Stimulated activated CD4-positive, alpha-beta T cell treated with anti-CD3 and anti-CD28 coated beads, TNF-alpha, amount 100 ng/mL, for 1 hour (primary cell): ENCODE measurements at places on chromosomes 2 and 18.

GRCh38 chr2:149122516-149122915, 84.0 kb downstream of the LYPD6B start:
- no peak for DNase-seq

DNA sequence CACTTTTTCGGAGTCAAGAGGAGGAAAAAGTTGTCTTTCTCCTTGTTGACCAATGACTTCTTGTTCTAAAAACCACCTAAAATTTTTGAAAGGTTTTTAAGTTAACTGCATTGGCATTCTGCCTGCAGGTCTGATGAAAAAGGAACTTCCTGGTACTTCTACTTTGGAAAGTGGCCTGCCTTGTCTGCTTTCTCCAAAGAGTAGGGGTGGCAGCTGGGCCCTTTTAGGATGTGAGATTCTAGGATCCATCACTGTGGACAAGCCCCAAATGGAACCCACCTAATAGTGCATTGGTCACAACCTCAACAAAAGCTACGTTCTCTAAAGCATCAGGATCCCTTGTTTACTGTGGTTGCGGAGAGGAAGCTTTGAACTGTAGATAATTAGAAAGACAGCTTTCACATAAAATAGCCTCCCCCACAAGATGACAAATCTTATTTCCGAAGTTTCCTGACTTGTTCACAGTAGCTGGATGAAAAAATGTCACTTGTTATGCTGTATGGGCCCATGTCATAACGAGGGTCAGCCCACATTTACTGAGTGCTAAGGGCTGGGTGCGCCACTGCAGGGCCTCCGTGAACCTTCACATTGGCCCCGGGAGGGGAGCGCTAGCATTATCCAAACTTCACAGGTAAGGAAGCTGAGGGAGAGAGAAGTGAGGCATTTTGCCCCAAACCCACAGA, 17.4 kb downstream of the ASPRV1 start:
- no peak for DNase-seq

DNA sequence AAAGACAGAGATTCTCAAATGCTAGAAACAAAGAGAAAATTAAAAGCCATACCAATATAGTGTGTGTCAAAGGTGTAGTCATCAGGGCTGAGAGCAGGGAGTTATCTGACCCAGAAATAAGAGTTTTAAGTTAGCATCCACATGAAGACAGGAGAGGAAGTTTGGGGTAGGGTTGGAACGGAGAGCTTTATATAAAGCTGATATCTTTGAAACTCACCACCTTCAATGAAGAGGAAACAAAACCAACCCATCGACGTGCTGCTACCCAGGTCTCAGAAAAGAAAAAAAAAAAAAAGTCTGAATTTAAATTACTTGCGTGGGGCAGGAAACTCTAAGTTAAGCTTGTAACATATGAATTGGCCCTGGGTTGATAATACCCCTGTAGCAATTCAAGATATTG, 42.4 kb downstream of the ARL4C start:
- DNase-seq = no peak

- DNase-seq = no peak
Measured at GRCh38 chr2:105768961-105769452, 24.3 kb downstream of the NCK2 start.

GRCh38 chr2:13714466-13714865, 918.1 kb upstream of the LRATD1 start:
- DNase-seq = no peak

DNA sequence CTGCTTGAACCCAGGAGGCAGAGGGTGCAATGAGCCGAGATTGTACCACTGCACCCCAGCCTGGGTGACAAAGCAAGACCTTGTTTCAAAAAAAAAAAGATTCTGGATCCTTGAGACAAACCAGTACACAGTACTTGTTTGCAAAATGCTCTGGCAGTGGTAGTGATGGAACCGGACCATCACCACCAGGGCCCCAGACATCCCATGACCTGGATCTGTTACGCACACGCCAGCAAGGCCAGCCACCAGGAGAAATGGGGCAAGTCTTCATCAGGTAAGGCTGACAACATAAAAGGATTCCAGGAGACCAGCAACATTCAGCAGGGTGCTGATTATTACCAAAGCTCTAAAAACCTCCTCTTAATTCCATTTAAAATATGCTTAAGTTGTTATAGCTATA, 35.5 kb downstream of the TBC1D8 start:
- DNase-seq = no peak

GRCh38 chr18:61057443-61057842, 275.8 kb upstream of the CDH20 start:
- no peak for DNase-seq

DNA sequence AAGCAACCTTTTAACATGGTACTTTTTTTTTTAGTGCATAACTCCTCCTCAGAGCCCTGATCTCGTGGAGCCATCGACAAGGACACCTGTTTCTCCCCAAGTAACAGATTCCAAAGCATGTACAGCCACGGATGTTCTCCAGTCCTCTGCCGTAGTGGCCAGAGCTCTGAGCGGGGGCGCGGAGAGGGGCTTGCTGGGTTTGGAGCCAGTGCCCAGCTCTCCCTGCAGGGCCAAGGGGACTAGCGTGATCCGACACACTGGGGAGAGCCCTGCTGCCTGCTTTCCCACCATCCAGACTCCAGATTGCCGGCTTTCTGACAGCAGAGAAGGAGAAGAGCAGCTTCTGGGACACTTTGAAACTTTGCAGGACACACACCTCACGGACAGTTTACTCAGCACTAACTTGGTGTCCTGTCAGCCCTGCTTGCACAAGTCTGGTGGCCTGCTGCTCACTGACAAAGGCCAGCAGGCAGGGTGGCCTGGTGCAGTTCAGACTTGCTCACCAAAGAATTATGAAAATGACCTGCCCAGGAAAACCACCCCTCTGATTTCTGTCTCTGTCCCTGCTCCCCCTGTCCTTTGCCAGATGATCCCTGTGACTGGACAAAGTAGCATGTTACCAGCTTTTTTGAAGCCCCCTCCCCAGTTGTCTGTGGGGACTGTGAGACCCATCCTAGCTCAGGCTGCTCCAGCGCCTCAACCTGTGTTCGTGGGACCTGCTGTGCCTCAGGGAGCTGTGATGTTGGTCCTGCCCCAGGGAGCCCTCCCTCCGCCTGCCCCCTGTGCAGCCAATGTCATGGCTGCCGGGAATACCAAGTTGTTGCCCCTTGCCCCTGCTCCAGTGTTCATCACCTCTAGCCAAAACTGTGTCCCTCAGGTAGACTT, 4.5 kb downstream of the KLF11 start:
- DNase-seq = no peak

GRCh38 chr2:118925981-118926380, 16.0 kb upstream of the MARCO start:
- no peak for DNase-seq

- DNase-seq = no peak
Measured at GRCh38 chr2:70626254-70626990, 72.8 kb upstream of the TGFA start.

- DNase-seq = no peak
Measured at GRCh38 chr18:62839874-62840713, 124.8 kb downstream of the PHLPP1 start.

DNA sequence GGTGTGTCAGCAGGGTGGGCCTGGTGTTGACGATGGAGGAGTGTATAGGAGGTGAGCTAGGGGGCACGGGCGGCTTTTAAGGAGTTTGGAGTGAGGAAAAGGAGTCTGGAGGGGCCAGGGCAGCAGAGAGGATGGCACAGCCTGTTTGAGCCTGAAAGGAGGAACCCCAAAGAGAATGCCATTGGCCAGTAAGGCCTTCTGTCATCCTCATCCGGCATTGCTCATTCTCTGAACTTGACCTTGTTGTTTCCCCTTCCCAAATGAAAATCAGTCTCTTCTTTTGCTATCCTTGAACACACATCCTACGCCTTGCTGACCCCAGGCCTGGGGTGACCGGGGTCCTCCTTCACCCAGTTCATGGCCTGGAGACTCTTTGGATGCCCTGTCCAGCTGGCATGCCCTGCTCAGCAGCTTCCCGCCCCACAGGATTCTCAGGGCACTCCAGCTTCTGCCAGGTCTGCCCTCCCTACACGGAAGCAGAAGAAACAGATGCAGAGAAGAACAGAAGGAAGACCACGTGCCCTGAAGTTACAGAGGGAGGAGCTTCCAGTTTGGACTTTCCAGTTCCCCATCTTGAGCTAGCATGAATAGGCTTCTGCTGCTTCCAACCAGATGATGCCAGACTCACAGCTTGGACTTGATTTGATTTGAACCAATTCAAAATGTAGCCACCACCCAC, 20.5 kb upstream of the KIF3C start:
- no peak for DNase-seq

DNA sequence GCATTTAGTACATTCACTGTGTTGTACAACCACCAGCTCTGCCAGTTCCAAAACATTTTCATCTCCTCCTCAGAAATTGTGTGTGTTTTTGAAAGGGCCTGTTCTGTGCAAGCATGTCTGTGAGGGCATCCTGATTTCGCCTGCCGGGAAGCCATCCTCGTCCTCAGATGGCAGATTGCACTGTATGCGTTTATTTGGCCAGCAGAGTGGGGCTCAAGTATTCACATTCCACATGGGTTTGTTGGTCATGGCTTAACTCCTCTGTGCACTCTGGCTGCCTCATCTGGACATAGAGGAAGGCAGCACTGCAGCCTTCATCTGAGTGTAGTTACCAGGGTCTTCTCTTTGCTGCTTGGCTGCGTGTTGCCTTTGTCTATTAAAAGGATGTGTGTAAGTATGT, 85.0 kb downstream of the TMEM247 start:
- no peak for DNase-seq

DNA sequence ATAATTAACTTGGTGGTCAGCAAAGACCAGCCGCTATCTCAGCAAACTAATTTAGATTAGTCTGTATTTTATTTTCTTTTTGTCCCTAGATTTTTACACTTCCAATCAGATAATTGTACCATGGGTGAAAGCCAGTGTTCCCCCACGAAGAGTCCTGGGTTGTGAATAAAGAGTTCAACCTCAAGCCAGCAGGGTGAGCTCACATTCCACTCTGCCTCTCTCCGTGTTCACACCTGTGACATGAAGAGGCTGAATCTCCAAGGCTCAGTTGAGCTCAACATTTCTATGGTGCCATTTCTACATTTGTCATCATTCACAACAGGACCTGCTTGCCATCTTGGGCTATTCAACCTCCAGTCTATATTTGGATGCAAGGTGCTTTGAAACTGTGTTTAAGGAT, 771.5 kb downstream of the GALR1 start:
- no peak for DNase-seq

GRCh38 chr18:45399643-45400042, 215.6 kb upstream of the SLC14A2 start:
- DNase-seq = no peak

GRCh38 chr2:196851088-196851487, 41.9 kb upstream of the C2orf66 start:
- DNase-seq = no peak

DNA sequence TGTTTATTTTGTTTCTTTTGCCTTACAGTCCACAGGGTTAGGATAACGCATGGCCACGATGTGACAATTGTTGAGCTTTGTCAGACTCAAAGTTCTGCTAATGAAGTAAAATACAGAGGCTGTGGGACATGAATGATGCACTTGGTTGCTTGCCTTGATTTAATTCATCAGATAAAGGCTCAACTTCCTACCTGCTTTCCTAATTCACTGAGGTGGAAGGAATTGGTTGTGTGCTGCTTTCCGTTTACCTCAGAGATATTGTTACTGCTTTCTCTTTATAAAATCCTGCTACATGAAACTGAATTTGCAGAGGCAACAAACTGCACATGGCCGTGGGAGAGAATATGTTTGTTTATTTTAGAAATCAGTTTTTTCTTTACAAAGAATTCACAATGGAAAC, 6.6 kb downstream of the RIT2 start:
- no peak for DNase-seq

DNA sequence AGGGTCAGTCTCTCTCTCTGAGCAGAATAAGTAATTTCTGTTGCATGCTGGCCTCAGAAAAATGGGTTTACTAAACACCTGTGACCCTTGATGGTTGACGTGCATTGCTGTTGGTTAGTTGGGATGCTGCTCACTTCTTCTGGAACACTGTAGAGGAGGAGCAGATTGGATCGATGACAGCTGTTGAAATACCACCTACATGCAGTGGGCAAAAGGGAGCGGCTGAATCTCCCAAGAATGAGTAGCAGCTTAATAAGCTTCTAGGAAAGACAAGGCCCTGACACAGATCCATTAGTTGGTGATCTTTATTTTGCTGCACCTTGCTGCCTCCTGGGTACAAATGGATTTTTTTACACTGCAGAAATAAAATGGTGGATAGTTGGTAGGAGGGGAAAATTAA, 43.2 kb downstream of the KDM3A start:
- no peak for DNase-seq

DNA sequence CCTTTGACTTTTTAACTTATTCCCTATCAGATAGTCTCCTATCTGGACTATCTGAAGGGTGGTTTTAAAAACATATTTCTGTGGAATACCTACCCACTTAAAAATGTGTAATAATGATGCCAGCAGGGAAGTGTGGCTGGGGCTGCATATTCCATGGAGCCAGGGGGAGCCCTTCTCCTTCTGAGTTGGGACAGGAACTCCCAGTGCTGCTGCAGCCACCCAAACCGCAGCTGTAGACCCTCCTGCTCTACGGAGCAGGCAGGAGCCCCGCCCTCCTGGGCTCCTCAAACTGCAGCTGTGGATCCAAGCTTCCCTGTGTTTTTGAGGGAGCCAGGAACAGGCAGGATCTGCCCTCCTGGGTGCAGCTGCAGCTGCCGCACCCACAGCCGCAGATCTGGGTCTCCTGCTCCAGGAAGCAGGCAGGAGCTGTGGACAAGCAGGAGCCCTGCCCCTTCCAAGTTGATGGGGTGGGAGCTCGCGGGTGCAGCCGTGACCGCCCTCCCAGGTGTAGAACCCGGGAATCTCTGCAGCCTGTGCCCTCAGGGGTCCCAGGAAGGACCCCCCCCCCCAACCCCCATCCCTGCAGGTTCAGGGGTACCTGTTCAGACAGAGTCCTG, 57.8 kb downstream of the PDK1 start:
- DNase-seq = no peak
